ENCODE measurements at places on chromosomes 12 and 14. TPM values are rescaled to one million over a fixed set of nuclear protein-coding genes. Genes with fewer than 3 reads are reported as not detected.

DNA sequence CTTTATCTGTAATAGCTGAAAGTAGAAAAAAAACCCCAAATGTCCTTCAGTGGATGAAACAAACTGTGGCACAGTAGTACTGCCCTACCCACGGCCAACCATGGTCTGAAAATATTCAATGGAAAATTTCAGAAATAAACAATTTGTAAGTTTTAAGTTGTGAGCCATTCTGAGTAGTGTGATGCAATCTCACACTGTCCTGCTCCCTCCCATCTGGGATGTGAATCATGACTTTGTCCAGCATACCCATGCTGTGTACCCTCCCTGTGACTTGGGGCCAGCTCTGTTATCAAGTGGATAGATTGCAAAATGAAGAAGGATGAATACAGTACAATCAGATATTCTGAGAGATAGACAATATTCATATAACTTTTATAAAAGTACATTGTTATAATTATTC is 106.2 kb downstream of the SMOC1 start:
- no peak for DNase-seq

GRCh38 chr12:119665164-119665929 is 2.6 kb upstream of the PRKAB1 start:
- no peak for DNase-seq

KRT4 gene
- 0.51 TPM for polyA plus RNA-seq

DNA sequence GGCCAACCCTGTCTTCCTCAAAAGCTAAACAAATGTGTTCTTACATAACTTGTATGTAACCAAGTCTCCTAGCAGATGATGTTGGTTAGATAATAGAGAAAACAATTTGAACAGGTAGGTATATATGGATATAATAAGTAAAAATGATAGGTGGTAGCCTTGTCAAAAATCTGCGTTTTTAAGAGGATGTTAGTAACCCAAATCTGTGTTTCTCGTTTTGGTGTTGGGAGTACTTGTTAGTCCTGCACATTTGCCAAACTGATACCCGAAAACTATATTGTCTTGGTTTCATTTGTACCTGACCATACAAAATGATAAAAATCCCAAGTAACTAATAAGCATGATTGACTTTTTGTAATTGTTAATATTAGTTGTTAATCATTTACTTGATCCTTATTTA is 8.1 kb downstream of the SRSF5 start:
- no peak for DNase-seq

GRCh38 chr12:49109641-49110463 is 795 bp downstream of the LMBR1L start:
- DNase-seq, result no peak

DNA sequence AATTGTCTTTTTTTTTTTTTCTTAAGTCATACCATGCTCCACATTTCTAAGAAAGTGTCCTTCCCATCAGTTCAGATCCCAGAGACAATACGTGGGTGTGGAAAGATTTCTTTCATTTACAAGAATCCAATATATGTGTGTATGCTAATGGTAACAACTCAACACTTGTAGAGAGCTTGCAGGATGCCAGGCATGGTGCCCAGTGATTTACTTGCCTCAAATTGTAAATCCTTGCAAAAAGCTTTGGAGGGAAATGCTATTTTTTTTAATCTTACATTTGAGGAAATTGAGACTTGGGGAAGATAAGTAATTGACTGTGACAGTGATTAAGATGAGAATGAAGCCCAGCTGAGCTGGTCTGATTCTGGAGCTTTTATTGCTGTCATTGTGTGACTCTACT is 1264.6 kb upstream of the SEL1L start:
- no peak for DNase-seq

MIS18BP1 gene
- polyA plus RNA-seq, result 49.6 TPM
